ENCODE measurements at places on chromosomes 4 and X.

DNA sequence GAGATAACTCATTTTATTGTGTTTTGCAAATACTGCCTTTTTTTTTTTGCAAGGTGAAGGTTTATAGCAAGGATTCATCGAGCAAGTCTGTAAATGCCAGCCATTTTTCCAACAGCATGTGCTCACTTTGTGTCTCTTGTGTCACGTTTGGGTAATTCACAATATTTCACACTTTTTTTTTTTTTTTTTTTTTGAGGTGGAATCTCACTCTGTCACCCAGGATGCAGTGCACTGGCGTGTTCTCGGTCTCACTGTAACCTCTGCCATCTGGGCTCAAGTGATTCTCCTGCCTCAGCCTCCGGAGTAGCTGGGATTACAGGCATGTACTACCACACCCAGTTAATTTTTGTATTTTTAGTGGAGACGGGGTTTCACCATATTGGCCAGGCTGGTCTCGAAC, 1.9 kb downstream of the RNF4 start:
- no peak for DNase-seq

DNA sequence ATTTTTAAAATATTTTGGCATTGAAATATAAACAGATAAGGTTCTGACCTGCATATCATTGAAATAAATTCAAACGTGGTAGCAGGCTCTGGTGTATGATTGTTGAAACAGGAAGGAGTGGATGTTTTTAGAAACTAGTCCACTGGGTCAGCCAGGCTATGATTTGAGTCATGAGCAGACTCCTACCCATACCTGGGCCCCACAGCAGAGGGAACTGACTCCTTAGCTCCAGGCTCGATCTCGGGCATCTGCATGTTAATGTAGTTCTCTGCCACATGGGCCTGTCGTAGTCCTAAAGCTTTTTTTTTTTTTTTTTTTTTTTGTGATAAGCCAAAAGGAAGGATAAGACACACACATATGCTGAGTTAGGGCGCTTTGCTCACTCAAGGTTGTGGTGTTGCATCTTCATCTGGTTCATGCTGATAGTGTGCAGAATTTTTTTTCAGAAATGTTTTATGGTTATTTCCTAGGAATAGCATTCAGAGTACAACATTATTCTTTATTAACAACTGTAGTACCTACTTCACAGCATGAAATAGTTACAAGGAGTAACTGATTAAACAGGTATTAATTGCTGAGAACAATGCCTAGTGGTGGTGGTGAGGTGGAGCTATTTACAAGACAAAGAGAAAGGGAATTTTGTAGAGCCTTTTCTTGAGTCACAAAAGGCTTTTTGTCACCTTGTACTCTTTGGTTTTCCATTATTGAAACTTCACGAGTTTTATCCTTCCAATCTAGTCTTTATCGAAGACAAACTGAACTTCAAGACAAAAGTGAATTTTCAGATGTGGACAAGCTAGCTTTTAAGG, 27.3 kb downstream of the OFD1 start:
- DNase-seq: no peak

- no peak for DNase-seq
These were observed 1768.5 kb downstream of the PCDH7 start for GRCh38 chr4:32488690-32489089.

DNA sequence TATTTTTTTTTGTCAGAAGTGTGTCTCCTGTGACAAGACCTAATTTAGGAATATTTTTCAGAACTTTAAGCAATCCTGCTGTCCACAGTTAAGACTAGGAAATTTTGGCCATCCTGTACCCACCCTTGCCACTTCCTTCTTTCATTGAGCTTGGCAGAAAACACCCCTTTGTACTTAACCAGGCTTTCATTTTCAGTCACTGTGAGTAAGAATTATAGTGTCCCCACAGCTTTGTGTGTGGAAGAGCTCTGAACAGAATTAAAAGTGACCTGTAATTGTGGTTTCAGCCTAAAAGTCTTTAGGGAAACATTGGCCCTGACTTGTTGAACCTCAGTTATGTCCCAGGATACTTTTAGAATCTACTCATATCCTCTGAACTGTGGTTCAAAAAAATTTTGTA, 153.7 kb upstream of the BMP3 start:
- DNase-seq: no peak

- DNase-seq: no peak
These were observed 64.2 kb downstream of the PACRGL start for GRCh38 chr4:20764366-20764992.

DNA sequence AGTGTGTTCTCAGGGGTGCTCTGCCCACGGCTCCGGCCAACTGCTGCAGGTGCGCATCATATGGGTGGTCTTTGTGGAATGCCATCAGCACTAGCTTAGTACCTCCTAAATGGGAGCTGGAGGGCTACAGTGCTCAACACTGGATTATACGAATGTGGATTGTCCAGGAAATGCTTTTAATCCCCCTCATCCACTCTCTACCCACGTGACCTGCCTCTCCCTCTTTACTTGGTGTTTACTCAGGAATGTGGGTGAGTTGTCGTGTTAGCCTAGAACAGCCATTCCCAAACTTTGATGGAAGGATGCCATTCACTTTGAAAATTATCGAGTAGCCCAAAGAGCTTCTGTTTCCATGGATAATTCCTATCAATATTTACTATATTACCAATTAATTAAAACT, 150.8 kb downstream of the PTTG2 start:
- no peak for DNase-seq

DNA sequence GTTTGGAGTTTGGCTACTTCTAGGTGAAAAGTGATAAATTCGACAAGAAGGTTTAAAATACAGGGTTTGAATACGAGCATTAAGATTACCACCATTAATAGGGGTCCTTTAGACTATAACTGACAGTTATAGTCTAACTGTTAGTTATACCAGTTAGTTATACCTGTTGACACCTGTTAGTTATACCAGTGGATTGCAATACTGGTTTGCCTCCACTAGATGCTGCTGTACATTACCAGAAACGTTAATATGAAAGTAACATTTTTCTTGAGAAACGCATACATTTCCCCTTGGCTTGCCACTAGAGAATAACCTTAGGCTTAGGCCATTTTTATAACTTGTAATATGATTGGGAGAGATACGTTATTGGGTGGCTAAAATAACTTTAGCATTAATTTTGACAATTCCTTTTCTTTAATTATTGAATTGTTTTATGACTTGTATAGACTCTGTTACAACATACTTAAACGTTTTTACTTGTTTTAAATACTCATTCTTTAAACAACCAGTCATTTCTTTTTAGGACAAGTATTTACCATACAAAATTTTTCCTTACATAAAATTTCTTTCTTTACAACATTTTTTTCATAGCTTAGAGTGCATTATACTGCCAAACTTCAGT, 911.2 kb downstream of the FSTL5 start:
- no peak for DNase-seq

DNA sequence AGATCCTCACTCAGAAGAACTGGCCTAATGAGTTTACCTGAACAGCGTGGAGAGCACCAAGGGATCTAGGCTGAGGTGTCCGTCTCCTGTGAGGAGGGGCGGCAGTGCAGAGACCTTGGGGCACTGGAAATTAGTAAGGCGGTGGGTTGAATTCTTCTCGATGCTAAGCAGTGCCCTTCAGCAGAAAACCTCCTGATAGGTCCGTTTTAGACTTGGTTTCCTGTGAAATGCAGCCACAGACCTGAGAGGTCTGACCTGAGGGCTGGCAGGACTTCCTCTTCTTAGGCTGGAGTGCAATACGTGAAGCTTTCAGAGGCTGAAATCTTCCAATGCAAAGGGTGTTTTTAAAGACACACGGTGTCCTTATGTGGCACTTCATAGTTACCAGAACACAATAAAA, at the start of gene CLNK:
CLNK (minus strand) TSS at position 138 of the 400 bp plus-strand sequence. CDS start 16,899 bp downstream, outside the sequence.
- DNase-seq: no peak

- no peak for DNase-seq
These were observed 34.4 kb downstream of the FAM13A start for GRCh38 chr4:89022426-89023128.

DNA sequence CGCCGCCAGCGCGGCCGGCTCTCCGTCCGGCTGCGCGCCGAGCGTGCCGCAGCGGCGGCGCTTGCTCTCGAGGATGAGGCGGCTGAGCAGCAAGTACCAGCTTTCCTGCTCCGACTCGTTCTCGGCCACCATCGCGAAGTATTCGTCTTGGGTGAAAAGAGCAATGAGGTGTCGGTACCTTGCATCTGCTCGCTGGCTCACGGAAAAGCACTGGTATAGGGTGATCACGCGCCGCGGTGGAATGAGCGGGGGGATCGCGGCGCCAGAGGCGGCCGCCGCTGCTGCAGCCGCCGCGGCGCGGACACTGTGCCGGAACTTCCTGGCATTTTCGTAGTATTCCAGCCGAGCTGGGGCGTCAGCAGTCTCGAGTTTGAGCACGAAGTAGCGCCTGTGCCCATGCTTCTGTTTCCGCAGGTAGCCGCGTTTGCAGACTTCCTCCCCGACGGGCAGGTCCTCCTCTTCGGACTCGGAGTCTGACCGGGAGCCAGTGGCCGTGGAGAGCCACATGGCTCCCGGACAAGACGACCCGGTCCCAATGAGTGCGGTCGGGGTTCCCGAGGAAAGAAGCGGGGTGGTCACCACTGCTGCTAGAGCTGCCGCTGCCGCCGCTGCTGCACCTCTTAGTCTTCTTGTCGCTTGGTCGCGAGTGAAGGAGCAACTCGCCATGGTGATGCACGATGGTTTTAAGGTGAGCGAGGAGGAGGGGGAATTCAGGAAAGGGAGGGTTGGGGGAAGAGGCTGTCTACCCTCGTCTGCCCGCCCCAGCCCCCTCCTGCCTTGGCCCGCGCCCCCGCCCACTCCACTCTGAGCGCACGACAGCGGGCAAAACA, 469 bp downstream of the IRS4 start:
- peak; percentile 7 for DNase-seq

GRCh38 chr4:90960840-90961239, 833.6 kb downstream of the CCSER1 start:
- no peak for DNase-seq

DNA sequence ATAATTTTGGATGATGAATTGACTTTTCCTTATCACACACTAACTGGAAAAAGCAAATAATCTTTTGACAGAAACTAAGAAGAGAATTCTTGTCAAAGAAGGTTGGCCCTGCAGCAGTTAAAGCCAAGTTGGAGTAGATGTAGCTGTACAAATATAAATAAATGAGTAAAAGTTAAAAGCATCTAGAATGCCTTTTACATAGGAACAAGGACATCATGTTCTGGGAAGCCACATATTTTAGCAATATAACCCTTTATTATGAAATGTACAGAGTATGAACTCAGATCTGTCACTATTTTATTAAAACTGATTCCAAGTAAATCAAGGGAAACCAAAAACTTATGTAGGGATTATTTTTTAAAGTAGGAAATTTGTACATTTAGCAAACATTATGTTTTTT, 269.4 kb upstream of the FAT4 start:
- no peak for DNase-seq

GRCh38 chr4:28759064-28759463, 1898.4 kb downstream of the STIM2 start:
- DNase-seq: no peak

DNA sequence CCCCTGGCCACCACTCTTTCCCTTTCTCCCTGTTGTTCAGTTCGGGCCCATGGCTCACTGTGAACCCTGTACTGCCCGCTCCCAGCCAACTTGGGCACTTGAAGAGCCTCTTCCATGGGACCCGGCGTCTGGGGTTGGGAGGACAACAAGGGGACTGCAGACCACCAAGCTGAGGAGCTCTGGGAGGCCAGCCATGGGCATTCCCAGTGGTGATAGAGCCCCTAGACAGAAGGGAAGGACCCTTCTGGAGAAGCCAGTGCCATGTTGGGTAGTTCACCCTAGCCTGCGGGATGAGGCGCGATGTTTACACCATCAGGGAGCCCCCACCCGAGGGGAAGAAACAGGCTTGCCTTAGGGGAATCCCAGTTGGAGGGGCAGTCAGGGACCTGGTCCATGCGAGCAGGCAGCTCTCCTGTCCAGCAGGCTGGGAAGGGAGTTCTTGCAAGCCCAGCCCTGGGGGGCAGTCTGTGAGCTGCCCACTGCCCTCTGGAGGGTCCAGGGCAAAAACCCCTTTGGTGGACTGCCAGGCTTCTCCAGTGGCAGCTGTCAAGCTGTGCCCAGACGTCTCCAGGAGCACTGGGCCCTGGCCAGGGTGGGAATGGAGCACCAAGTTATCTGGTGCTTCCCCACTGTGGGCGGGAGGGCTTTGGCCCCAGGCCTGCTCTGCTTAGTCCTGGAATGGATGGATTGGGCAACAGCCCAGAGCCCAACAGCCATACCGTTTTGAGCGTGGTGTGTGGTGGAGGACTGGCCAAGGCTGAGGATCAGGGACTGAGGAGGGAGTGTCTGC, 23.7 kb upstream of the UBA1 start:
- no peak for DNase-seq

GRCh38 chr4:4642496-4643000, 100.7 kb upstream of the STX18 start:
- DNase-seq: no peak

- DNase-seq: no peak
These were observed 111.6 kb upstream of the WDR17 start for GRCh38 chr4:175953960-175954521.

DNA sequence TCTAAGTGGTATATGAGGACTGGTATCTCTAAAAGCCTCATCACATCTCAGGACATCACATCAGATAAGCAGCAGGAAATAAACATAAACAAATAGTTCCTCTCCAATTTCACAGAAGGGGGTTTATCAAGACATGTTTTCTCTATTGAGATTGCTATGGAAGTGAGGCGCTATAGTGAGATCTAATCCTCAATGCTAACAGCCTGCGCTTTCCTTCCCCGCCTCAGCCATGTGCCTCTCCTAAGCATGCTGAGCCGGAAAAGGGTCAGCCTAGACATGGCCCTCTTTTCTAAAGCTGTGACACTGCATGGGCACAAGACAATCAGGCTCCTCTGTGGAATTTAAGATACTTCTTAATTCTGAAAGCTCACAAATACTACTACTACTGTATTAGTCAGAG, 286.1 kb downstream of the INPP4B start:
- DNase-seq: no peak

DNA sequence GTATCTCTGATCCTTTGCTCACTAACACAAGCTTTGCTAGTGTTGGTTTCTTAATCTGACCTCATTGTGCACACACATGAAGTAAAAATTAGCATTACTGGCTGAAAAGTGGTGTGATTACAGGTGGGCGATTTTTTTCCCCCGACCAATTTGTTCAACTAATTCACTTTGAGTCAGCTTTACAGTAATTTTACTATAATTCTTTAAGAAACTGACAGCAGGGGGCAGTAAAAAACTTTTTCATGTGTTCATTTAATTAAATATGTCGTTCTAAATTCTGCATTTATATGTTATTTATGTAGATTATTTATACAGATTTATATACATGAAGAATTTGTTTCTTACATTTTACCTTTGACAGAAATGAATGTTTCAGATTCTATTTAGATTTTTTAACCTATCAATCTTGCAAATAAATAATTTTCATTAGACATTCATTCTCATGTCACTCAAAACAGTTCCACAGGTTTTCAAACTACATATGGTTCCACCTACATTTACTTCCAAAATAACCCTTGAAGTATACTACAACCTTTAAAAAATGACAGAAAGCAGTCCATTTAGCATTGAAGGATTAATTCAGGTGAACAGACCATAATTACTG, 17.5 kb downstream of the PALLD start:
- no peak for DNase-seq

- no peak for DNase-seq
These were observed 78.5 kb downstream of the ELOVL6 start for GRCh38 chr4:110119880-110120279.
